Pancreas (tissue), 10 donors: ENCODE measurements at places on chromosomes 16 and 17. TPM values are rescaled to one million over a fixed set of nuclear protein-coding genes. Genes with fewer than 3 reads are reported as not detected.

Gene RCVRN
- polyA plus RNA-seq = 0.26 TPM

Gene JPH3
- 0.53 TPM for polyA plus RNA-seq

Gene ATXN1L
- 6.2 TPM for polyA plus RNA-seq

Gene SPDYE4
- polyA plus RNA-seq = not detected

Gene CPNE2
- polyA plus RNA-seq = 17.1 TPM

Gene SLC5A2
- 4.9 TPM for polyA plus RNA-seq

Gene CCDC40
- polyA plus RNA-seq = 3.5 TPM

Gene CCDC57
- polyA plus RNA-seq = 176 TPM

Gene CIAPIN1
- polyA plus RNA-seq = 23.8 TPM

Gene TNRC6C
- polyA plus RNA-seq = 4.0 TPM

Gene ATP2C2
- 2.8 TPM for polyA plus RNA-seq
